Psoas muscle (tissue), 8 donors: ENCODE measurements at places on chromosomes 4 and X.

DNA sequence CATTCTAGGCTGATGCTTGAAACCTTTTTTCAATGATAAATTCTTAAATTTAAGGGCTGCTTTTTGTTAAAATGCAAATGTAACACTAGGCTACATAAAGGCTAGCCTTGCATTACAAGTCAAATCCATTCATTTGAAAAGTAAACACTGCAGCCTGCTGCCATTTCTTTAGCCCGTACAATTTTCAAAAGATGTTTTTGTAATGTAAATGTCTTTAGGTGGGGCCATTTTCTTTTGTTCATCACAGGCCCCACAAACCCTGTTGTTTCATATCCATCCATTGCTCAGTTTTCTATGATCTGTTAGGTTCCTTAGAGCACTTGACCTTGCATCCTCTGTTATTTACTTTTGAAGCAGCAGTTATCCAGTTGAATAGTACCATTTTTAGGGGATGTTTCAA, 296.2 kb upstream of the AMOT start:
- no peak for DNase-seq

GRCh38 chr4:5750946-5751665, 40.1 kb downstream of the EVC start:
- no peak for DNase-seq

DNA sequence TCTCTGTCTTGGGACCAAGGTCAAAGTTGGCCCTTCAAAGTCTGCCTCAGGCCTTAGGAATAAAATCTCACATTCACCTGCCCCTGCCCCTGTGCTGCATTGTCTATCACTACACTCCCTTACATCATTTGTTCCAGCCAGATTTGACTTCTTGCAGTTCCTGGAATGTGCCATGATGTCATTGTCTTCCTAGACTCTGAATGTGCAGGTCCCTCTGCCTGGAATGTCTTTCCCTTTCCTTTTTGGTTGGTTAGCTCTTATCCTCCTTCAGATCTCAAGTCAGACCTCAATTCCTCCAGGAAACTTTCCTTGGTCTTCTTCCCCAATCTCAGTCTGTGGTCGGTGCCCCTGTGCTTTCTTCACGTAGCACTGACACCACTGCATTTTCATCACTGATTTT, 67.7 kb upstream of the EFNB1 start:
- DNase-seq: no peak

DNA sequence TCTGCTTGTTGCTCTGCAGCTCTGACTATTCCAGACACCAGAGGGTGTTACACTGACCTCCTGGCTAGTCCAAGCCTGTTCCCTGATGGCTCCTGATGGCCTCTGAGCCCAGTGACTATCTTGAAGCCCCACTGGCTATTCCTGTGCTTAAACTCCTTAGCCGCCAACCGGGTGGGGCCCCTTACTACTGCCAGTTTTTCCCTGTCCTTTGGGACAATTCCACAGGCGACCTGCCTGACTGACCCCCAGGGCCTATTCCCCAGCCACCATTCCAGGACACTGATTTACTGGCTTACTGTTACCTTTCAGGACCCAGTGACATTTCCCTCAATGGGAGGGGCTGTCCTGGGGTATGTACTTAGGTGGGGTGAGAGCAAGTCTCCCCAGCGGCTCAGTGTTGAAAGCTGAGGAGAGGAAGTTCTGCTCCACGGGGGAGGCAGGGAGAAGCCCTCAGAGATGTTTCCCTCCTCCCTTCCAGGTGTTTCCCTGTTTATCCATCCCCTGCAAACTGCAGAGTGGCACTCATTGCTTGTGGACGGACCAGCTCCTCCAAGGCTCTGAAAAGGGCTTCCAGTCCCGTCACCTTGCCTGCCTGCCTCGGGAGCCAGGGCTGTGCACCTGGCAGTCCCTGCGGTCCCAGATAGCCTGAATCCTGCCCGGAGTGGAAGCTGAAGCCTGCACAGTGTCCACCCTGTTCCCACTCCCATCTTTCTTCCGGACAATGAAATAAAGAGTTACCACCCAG, 4.0 kb downstream of the TIMP1 start:
- no peak for DNase-seq

DNA sequence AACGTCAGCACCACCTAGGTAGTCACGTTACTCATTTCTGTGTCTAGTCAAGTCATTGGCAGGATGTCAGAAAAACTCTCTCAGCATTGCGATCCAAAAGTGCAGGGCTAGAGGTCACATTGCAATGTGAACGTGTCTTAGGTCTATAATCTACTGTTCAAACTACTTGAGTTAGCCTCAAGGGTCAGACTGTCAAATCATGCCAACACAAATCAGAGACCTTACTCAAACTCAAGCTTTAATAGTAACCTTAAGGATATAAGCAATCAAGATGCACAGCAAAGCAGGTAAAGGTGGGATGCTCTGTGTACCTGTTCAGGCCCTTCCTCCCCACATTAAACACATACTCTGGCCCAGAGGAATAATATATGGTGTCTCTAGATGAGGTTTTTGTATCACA, 114.4 kb upstream of the NOCT start:
- no peak for DNase-seq

GRCh38 chr4:142777045-142777743, 68.9 kb downstream of the INPP4B start:
- DNase-seq: no peak

GRCh38 chr4:180465364-180465763, 1777.8 kb upstream of the TENM3 start:
- DNase-seq: no peak

GRCh38 chrX:151359931-151360871, 36.8 kb upstream of the VMA21 start:
- DNase-seq: peak; percentile 53

DNA sequence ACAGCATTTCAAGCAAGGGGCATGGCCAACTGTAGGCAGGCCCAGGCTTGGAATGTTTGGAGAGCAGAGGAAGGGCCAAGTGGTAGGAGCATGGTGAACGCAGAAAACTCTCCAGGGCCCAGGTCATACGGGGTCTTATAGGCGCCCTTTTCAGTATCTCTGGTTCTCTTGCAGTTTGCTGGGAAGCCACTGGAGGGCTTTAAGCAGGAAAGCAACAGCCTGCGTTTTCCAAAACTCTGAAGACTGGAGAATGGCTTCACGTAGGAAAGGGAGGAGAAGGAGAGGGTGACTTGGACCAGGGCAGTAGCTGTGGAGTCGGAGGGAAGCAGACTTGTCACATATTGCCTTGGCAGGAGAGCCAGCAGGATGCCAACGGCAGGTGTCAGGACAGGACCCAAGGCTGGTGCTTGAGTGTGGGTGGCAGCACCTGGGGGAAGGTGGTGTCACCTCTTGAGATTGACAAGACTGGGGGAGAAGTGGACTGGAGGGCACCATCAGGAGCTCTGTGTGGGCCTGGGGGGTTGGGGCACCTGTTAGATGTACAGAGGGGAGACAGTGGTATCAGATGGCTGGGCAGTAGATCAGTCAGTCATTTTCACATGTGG, 21.9 kb downstream of the TKTL1 start:
- DNase-seq: no peak

DNA sequence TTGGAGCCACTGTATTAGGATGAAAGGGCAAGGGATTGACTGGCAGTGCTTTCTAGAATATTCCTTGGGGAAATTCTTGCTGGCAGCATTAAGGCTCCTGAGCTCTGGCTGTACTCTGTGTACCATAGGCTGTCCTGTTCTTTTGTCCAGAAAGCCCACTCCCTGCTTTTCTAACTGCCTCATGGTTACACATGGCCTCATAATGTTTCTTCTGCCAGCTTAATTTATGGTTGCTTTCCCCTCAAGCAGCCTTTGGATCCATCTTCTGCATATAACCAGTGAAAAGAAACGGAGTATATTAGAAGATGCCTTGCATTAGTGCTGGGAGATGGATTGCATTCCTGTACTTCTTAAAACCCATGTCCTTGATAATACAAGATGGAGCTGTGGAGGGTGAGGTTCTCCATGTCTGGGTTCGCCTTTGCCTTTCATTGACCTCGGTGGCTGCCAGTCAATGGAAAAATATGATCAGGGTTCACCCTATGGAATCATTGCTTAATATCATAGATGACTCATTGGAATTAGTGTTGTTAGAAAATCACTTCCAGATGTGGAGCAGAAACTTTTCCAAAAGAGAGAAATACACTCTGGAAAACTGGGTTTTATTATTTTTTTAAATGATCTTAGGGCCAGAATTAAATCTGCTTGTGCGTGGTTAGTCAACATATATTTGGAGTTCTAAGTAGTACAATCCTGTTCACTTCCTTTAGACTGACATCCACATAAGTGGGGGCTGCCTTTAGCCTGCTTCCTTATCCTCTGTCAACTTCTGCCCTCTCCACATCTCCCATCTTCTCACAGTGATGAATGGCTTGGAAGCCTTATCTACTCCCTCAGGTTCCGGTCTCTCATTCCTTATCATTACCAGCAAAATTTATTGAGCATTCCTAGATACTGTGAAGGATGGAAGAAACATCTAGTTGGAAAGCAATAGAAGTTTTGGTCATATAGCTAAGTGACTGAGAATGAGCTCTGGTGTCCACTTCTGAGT, 24.9 kb downstream of the DOCK11 start:
- DNase-seq: no peak
